ENCODE measurements at places on chromosomes 6 and 20.

GRCh38 chr20:1942486-1943274 lies 47.5 kb downstream of the SIRPA start:
- no peak for DNase-seq

DNA sequence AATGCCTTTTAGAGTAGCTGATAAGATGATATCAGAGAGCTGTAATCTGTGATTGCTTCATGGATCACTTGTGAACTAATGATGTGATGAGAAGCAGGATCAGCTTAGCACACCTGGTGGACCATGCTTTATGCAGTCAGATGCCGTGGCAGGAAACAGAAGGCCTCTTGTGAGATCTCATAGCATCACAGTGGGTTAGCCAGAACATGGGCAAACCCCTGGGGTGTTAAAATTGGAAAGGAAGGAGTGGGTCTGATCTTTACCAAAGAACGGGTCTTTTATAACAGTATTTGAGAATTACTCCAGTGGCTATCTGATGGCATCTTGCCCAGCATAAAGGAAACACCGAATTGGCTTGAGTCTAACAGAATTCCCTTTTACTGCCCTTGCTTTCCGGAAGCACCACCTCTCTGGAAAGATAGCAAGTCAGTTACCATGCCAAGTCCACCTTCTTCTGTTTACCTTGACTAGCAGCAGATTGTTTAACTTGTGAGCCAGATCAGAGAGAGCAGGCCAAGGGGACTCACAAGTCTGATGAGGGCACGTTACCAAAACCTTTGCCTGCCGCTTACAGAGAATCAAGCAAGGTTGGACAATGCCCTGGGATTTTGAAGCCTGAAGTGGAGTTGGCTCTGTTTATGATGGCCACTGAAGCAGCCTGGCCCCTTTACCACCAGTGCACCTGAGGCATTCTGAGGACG lies 20.9 kb upstream of the SRF start:
- no peak for DNase-seq

DNA sequence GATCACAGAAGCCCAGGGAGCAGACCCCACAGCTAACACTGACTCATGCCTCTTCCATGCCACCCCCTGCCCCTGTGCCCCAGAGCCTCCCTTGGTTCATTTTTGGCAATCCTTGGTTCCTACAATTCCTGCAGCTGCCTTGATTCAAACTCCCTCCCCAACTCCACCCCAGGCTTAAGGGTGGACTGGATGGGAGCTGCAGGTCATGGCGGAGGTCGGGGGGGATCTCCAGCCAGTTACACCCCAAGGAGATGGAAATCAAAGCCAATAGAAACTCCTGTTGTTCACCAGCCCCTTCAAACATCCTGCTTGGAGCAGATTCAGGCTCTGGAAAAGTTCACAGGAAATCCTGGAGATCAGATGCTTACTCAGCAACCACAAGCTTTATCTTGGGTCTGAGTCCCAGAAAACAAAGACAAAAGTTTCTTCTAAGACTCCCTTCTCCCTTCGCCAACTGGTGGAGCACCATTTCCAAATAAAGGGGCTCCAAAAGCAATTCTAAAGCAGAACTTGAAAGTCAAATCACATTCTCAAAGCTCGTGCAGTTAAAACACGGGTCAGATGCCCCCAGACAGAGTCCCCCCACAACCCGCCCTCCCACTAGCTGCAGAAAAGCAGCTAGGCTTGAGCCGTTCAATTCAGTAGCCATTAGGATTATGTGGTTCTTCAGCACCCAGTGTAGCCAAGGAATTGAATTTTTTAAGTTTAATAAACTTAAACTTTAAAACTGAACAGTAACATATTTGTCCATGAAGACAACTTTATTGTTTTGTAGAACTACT lies 149.5 kb downstream of the ANKRD60 start:
- DNase-seq: no peak

DNA sequence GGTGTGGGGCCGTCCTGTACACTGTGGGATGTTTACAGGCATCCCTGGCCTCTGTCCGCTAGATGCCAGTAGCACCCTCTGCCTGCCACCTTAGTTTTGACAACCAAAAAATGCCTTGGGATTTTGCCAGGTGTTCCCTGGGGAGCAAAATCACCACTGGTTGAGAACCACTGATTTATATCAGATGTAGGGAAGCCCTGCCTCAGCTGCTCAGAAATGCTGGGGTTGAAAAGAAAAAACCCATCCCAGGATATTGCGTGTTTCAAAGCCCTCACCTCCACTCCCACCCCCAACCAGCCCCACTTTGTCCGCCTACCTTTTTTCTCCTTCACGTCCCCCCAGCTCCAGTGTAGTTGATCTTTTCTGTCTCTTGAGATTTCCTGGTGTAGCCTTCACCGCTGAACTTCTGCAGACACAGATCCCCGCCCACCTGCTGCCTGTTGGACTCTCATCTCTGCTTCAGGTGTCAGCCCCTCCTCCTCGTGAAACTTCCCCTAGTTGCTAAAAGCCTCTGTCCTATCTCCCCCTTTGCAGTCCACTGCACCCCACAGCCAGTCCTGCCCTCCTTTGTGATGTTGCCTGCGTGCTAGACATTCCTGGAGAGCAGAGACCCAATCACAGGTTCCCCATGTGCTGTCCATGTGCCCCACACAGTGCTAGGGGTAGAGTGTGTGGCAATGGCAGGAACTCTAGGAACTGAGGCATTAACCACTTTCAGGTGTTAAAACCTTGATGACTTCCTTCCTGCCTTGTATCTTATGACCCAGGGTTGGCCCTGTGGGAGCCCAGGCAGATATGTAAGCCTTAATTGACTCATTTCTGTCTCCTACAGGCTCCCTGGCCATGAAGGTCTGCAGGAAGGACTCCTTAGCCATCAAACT lies 98.9 kb downstream of the TBC1D7 start:
- no peak for DNase-seq

DNA sequence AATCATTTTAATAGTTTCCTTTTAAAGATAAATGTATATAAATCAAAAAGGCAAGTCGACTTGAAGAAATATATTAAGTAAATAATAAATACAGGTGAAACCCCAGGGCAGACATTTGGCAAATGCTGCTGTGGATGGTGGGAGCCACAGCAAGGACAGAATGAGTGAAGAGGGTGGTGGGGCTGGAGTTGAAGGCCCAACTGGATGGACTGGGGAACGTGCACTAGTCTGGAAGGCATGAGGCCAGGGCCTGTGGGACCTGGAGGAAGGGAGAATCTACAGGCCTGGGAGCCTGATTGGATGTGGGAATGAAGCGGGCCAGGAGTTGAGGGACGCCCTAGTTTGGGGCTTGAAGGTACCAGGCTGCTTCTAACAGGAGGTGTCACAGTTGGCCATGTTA lies 30.6 kb upstream of the BLCAP start:
- DNase-seq: no peak

GRCh38 chr6:33298773-33299236 lies at the start of gene RGL2:
RGL2 (minus strand) TSS chr6:33298942; CDS start chr6:33298610, 332 bp downstream.
- no peak for DNase-seq

- DNase-seq: no peak
Measured at GRCh38 chr6:144896871-144897270, 611.7 kb downstream of the UTRN start.

GRCh38 chr6:113526995-113527394 lies 330.1 kb upstream of the MARCKS start:
- no peak for DNase-seq

- no peak for DNase-seq
Measured at GRCh38 chr6:31114541-31114878, at the start of gene PSORS1C1. PSORS1C1 (plus strand) TSS chr6:31114800; CDS start chr6:31129633, 14,833 bp downstream.

- no peak for DNase-seq
Measured at GRCh38 chr6:111793711-111794111, 79.5 kb downstream of the FYN start.

- DNase-seq: no peak
Measured at GRCh38 chr6:6417475-6417874, 97.0 kb upstream of the F13A1 start.

- no peak for DNase-seq
Measured at GRCh38 chr20:4959592-4959991, 41.7 kb downstream of the SLC23A2 start.

- DNase-seq: no peak
Measured at GRCh38 chr20:43983359-43983758, 68.7 kb downstream of the TOX2 start.

DNA sequence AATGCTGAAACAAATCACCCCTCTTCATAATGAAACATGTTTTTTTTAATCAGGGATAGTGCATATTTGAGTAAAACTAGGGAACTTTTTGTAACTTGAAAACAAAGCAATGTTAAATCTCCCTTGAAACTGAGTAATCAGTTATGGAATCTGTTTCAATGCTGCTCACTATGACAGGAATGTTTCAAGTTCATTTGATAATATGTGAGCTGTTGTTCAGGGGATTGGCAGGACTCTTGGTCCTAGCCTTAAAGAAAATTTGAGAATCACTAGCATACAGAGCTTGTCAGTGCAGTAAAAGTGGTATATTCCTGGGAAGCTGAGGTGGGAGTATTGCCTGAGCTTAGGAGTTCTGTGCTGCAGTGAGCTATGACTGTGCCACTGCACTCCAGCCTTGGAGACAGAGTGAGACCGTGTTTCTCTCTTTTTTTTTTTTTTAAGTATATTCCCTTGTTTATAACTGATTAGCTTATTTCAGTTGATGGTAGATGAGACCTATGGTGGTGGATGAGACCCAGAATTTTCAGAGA lies 21.6 kb upstream of the CALHM6 start:
- no peak for DNase-seq

GRCh38 chr6:105900125-105900937 lies 185.8 kb upstream of the PRDM1 start:
- DNase-seq: no peak

- no peak for DNase-seq
Measured at GRCh38 chr20:37288091-37288490, 1.4 kb upstream of the MANBAL start.

DNA sequence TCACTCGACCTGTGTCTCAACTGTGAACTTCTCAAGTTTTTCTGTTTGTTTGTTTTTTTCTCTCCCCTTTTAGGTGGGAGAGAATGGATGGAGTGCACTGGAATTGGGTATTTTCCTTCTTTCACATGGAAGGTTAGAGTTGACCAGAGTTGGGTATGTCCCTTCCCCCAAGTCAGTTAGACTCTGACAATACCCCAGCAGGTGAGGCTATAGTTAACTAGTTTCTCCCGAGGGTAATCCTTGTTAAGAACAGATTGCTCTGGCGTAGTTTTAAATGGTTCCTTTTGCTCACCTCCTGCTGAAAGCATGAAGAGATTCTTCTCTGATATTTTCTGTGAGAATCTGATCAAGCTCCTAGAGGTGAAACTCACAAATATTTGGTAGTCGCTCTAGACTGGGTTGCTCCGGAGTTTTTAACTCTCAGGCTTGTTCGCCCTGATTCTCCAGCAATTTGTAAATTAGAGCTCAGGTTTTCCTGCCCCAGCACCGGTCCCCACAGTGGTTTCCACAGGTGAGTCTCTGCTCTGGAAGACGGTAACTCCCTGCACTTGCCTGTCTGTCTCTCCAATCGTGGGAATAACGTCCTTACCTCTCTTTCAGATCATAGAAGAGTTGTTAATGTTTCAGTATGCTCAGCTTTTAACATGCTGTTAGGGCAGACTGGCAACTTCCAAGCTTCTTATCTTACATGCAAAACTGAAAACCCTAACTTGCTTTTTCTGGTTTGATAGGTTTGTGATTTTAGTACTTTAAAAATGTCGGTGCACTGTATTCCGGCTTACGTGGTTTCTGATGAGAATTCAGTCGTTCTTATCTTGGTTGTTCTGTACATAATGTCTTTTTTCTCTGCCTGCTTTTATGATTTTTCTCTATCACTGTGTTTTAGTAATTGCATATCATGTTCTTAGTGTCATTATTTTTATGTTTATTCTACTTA lies 111.2 kb upstream of the HIVEP1 start:
- DNase-seq: no peak

- no peak for DNase-seq
Measured at GRCh38 chr6:142613981-142614380, 312.2 kb downstream of the ADGRG6 start.

- DNase-seq: no peak
Measured at GRCh38 chr20:10799735-10800134, 125.9 kb upstream of the JAG1 start.

DNA sequence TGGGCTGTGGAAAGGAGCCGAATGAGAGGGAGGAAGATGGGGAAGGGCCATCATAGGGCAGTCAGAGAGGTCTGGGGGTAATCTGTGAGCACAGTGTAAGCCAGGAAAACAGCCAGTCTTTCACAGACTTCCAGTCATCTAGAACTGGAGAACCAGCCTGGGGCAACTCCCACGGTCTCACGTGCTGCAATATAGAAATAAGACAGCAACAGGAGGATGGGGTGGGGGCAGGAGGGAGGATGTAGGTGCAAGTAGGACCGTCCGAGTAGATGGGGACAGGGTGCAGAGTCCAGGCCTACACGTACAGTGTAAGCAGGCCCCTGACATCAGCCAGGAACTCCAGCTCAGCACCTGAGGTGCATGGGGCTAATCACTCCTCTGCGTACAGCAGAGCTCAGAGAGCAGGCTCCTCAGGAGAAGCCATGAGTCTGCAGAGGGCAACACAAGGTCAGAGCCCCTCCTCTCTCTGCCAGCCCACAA lies 58.2 kb upstream of the TNFAIP3 start:
- DNase-seq: no peak

DNA sequence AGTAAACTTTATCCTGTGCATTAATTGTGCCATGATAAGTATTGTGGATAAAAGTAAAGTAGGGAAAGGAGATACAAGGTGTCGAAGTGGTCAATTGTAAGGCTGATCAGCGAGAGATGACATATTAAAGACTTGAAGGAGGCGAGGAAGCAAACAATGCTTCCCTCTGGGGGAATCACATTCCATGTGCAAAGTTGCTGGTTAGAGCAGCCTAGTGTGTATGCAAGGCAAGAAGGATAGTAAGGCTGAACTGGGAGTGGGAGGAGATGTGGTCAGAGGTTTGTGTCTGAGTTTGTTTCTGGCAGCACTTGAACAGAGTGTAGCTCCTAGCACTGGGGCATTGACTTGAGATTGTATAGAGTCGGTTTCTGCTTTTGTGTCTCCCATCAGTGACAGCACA lies 122.9 kb downstream of the SLC35F1 start:
- DNase-seq: no peak

- DNase-seq: no peak
Measured at GRCh38 chr6:145813285-145814034, 1.1 kb downstream of the FBXO30 start.

- DNase-seq: no peak
Measured at GRCh38 chr20:12838261-12838866, 170.4 kb upstream of the SPTLC3 start.

DNA sequence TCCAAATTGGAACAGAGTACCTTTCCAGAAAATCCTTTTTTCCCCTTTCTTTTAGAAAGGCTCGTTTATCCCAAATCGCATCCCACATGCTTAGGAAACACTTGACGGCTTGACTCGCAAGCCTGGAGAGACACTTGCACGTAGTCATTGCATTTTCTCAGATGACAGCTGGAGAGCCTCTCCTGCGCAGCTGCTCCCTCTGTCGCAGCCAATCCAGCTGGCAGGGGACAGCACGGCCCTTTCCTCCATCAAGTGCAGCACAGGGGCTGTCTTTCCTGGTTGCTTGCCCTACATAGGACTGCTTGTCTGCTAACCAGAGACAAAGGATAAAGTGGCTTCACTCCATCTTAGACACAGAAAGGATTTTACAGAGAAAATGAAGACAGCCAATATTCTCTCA lies 77.6 kb upstream of the RGS17 start:
- DNase-seq: no peak

DNA sequence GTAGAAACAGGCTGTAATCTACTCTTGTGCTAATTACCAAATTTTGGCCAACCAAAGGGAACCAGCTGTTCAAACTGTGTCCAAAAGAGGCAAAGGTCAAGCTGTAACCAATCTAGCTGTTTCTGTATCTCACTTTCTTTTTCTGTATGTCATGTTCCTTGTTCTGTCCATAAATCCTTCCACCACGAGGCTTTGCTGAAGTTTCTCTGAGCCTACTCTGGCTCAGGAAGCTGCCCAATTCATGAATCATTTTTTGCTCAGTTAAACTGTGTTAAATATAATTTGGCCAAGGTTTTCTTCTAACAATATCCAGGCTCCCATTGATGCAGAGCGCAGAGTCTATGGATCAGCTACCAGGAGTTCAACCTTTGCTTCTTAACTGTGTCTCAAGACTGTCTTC lies 272.8 kb downstream of the TRDN start:
- no peak for DNase-seq

All from NCI-H2081 treated with DMSO at 0.1 percent for 48 hours (cell line).